ENCODE measurements at places on chromosomes 2 and 18.

- no peak for DNase-seq
Observed at GRCh38 chr2:40123746-40124145, 328.1 kb downstream of the SLC8A1 start.

DNA sequence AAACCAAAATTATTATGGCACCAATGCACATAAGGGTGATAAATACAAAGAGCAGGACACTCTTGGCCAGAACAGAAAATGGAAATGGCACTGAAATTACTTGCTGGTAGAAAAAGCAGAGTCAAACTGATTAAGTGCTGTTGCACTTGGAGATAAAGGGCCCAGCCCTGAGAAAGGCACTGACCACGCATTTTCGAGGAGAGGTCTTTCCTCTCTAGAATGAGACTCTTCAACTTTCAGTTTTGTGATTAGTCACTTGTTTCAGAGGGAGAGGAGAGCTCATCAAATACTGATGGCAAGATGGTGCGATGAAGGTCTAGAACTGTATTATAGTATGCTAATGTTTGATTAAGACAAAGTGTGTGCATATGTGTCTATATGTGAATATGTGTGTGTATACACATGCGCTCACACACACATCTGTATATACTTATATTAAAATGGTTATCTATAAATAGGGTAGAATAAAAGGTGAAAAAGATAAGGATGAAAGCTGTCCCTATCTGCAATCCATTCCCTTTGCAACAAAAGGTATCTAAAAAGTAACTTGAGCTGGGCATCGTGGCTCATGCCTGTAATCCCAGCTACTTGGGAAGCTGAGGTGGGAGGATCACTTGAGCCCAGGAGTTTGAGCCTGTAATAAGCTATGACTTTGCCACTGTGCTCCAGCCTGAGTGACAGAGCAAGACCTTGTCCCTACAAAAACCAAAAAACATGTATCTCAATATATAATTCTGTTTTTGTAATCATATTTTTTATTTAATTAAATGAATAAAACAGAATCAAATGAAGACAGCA, 48.8 kb upstream of the ZDBF2 start:
- DNase-seq: no peak

- DNase-seq: no peak
Observed at GRCh38 chr2:17171446-17172049, 346.7 kb downstream of the RAD51AP2 start.

DNA sequence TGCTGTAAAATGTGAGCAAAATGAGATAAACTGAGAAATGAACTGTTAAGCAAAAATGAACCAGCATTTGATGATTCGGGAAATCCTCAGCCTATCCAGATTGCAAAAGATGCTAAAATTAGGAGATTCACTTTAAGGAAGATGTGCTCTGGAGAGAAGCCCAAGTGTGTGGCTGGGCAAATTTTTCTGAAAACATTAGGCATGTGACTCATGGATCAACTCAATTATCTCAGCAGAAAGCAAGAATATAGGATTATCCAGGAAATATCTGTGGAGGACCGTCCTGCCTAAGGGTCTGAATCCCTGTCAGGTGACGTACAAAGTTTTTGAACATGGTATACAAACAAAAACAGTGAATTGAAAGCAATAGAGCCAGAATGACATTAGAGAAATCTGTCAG, 1268.3 kb upstream of the TMEFF2 start:
- DNase-seq: no peak

DNA sequence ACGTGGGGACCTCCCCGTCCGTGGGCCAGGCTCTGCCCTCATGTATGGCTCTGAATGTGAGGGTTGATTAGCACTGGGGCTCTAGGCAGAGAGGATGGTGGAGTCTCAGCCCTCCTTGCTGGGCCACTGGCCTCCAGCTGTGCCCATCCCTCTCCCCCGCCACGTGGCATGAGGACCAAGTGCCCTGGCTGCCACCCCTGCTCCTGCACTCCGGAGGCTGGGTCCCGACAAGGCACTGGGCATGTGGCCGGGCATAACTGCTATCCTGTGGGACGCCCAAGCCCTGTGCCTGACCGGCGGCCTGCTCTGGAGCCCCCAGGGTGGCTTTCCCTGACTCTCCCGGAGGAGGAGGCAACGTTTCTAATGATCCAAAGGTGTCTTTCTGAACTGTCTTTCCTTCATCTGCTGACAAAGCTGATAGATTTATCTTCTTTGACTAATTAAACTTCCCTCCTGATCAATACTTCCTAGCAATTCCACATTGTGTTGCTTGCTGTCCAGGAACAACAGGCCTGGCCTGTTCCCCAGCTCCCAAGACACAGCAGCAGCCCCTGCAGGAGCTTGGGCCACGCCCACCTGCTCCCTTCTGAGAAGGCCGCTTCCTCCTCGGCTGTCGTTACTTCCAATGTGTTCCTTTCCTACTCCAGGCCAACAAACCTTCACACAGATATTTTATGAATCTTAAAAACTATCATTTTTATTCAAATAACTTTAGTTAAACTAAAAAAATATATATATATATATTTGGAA, 132.0 kb downstream of the SNTG2 start:
- no peak for DNase-seq

DNA sequence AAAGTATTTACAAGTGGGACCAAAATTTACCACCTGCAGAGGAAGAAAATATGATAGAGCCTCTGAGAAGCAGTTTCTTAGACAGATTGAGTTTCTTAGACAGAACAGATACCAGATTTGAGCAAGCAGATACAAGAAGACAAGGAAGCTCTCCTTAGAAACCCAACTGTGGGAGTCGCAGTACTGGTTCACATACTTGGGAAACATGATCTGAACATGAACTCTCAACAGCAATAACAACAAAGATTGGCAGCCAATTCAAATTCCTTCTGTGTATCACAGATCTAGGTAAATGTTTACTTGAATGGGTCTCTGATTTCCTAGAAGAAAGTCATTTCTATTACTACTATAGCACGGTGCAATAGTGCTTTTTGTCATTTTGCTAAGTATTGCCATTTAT, 82.1 kb downstream of the OLA1 start:
- DNase-seq: no peak

GRCh38 chr2:217182926-217183325, 323.1 kb upstream of the TNP1 start:
- no peak for DNase-seq

DNA sequence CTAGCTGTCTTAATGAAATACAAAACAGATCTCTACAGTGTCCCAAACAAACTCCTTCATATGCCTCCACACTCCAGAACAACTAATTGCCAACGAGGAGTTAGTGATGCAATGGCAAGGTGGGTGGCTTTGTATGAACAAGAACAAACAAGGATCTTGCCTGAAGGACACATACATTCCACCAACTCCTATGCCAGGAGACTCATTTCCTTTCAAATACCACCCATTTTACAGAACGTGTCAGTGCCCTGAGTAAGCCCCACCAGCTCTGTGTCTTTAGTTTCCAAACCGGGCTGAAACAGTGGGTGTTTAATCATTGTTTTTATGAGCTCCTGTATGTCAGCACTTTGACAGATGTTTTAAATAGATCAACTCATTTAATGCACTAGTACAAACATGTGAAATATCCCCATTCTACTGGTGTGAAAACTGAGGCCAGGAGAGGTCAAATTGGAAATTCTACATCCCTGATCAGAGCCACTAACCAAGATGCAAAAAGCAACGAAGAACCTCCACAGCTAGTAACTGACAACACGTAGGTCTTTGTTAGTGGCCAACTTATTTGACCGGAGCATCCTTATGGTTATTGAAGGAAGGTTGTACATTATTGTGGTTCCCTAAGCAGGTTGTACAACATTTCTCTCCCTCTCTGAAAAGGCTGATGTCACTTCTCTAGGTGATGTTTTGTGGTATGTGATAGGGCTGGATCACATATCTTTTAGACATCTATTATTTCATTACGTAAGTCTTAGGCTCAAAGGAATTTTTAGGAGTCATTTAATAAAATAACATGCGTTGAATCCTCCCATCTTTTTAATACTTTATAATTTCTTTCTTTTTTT, 534.9 kb upstream of the TNP1 start:
- DNase-seq: no peak

GRCh38 chr18:6566338-6566911, 151.7 kb upstream of the L3MBTL4 start:
- no peak for DNase-seq

GRCh38 chr2:225004597-225004996, 37.7 kb downstream of the DOCK10 start:
- no peak for DNase-seq

GRCh38 chr2:15367715-15368114, 193.4 kb downstream of the NBAS start:
- DNase-seq: no peak

DNA sequence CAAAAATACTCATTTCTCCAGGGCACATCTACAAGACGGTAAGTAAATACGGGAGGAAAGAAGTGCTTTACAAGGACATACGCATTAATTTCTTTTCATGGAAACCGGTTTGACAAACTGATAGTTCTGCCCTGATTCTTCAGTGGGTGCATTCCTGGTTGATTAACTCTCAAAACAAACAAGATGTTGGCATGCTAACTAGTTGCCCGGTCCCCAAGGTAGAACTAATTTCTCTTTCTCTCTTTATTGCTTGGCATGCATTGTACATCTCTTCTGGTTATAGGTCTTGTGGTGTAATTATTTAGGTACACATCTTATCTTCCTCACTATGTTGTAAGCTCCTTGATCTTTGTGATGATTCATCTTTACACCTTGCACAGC, 46.9 kb upstream of the SPATS2L start:
- no peak for DNase-seq

DNA sequence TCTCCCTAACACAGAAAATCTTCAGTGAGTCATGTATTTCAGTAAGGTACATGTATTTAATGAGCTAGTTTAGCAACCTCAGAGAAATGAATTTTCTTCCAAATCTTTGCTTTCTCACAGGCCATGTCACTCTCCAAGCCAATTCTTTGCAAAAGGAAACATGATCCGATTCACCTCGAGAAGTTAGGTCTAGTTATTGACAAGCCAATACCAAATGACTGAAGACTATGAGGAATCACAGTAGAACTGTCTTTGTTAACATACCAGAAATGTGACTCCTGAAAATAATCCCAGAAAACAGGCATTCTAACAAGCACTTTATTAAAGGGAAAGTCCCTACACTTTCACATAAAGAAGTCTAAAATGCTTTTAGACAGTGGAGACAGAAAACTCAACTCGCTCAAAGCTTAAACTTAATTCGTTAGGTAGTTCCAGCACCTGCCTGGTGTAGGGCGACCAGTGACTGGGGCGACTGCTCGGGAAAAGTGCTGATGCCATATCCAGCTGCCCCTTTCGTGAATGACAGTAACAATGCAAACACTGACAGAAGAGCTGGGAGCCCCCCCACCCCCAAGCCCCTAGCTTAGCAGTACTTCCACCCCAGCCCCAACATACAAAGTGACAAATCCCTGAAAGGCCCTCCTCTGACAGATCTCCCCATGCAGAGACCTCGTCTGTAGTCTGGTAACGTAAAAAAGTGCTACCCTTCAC, 1.8 kb downstream of the MEMO1 start:
- DNase-seq: peak; percentile 8

DNA sequence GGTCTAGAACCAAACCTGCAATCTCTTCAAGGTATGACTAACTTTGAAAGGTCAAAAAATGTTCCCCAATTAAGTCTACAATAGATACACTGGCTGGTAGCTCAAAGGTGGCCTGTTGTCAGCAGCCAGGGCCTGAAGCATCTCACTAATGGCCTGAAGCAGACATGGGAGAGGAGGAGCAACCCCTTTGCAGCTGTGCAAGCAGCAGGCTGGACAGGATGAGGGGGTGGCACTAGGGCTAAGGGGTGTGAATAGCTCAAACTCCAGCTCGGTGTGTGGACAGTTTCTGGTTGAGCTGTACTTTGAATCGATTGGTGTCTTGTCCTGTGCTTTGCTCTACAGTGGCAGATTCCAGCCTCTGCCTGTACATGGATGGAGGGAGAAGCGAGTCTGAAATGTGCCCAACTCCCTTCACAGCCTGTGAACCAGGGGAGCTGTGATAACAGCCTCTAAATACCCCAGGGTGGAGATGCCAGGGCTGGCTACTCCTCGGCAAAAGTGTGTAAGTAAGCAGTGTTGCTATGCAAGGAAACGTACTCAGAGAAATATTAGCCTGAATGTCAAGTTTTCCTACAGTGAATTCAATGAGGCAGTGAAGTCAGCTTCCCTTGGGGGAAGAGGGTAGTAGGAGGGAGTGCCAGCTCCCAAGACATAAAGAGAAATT, 34.7 kb upstream of the DTNB start:
- DNase-seq: no peak

DNA sequence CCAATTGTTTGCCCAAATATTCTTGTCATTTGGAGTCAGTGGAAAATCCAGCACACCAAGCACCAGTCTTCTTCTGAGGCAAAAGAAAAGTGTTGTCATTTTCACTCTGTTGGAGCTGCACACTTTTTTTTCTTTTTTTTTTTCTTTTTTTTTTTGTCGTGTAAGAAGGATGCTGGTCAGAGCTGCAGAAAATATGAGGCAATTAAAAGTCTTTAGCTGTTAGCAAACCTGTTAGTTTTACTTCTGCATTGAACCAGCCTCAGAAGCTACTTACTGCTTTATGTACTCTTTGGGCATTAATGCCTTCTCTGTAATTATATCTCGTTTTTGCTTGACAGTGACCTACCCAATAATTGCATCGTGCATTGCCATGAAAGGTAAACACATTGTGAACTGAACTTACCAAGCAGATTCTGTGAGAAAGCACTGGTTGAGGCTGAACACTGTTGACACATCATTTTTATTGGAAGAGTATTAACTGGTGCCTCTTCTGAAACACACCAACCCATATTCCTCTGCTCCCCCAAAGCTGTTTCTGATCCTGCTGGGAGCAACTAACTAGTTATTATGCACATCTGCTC, 165.4 kb downstream of the CAPN13 start:
- DNase-seq: no peak

GRCh38 chr18:42706618-42707017, 408.9 kb downstream of the RIT2 start:
- DNase-seq: no peak

GRCh38 chr2:25804338-25804737, 73.9 kb downstream of the ASXL2 start:
- DNase-seq: no peak
